ENCODE measurements at places on chromosomes 2 and 18.

GRCh38 chr18:56391931-56392590 lies 246.3 kb downstream of the TXNL1 start:
- DNase-seq: no peak

DNA sequence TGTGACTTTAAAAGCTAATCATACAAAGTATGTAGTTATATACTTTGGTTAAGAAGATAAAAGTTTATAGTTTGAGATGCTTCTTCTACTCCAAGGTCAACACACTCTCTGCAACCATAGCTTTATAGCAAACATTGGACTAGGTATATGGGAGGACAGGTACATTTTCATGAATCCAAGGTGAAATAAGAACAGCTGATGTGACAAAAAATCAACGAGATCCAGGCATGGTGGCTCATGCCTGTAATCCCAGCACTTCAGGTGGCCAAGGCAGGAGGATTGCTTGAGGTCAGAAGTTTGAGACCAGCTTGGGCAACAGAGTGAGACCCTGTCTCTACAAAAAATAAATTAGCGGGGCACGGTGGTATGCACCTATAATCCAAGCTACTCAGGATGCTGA lies 163.3 kb upstream of the VWC2L start:
- DNase-seq: no peak

DNA sequence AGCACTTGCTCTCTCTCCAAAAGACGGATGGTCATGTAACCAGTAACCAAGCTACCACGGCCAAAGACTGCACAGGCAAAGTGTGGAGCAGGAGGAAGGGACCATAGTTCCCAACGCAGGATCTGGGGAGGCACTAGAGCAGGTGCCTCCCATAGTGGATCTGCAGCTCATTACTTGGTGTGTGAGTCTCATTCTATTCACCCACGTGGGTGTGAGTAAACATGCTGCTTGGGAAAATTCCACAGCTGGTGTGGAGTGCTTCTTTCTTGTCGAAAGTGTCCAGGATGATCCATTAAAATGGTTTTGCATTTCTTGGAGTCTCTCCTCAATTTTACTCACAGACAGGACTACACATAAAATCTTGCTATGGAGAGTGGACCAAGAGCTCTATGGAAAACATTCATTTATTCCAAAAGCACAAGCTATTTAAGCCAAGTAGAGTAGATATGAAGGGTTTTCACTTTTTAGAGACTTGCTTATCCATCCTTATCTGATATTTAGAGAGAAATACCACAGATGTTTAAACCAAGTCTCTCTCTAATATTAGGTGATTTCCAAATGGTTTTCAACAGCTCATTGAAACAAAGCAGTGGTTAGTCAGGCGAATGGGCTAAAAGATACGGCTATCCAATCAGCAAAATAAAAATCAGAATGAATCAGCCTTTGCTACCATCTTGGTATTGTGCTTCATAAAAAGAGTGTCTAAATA lies 104.3 kb upstream of the CCDC195 start:
- DNase-seq: no peak

DNA sequence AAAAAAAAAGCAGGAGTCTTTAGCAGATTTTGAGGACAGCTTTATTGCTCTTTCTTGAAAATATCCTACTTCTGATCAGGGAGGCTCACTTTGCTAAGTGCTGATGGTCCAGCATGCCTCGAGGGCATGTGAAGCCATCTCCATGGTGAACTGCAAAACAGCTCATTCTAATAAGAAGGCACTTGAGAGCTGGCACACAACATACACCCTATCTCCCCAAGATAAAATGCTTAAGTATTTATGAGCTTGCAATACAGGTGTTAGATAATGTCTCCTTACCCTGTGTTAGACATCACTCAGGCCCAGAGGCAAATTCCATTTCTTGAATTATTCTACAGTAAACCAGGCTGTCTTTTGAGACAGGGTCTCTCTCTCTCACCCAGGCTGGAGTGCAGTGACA lies 2.7 kb downstream of the ENOSF1 start:
- no peak for DNase-seq

DNA sequence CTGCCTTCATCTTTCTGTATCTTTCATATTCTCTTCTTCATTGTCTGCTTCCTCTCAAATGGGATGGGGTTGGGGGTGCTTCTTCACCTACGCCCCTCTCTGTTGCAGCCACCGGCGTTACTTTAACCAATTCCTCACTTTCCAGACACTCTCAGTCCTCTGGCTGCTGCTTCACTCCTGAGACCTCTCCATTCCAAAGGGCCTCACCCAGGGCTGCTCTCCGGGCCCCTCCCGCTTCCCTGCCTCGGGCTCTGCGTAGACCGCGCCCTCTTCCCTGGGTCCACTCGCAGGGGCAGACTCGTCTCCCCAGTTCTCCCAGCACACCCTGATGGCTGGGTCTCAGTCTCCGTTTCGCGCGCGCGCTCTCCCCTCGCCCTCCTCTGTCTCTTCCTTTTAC lies 926 bp downstream of the SERPINB8 start:
- no peak for DNase-seq

DNA sequence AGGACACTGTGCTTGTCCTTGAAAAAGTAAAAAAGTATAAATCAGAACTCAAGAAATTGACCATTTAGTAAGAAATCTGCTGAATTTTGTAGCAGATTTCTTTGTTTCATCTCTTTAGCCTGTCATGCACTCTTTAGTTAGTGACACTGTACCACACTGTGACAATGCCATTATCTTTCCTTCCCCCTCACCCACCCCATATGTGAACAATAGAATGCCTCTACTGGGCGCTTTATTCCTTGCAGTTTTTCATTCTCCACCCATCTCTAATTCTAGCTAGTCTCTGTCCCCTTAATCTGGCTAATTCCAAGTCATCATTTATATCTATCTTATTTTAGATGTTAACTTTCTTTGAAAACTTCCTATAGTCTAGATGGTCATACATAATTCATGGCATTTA lies 241.0 kb downstream of the LRP1B start:
- DNase-seq: no peak

DNA sequence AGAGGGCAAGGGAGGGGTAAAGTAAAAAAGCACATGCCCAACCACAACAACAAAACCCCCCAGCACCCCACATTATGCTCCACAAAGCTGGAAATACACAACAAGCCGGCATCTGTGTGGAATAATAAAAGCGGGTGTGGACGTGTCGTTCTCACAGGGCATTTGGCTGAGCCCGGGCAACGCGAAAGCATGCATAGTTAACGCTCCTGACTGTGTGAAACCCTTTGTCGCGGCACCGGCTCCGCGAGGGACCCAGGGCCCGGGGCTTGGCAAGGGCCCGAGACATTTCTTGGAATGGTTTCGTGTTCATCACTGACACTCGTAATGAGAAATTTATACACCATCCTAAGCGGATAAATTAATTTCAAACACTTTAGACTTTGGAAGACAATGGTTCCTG lies 165.6 kb downstream of the INHBB start:
- no peak for DNase-seq
